HS-5 (cell line): ENCODE measurements at places on chromosomes 12 and 14.

DNA sequence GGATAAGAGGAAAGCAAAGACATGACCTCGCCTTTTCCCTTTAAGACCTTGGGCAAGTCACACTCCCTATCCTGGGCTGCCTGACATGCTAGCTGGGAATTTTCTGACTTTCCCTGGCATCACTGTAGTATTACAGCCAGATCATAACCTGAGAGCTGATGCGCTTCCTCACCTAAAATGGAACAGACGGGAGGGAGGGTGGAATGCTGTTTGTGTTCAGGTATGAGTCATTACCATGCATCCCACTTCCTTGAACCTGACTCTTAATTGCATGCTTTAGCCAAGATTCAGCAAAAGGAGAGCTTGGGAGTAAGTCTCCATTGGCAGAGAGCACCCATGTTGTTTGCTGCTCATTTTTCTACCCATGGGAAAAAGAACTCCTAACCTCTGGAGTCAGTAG lies 156.5 kb downstream of the KCNK10 start:
- DNase-seq = peak; percentile 24

DNA sequence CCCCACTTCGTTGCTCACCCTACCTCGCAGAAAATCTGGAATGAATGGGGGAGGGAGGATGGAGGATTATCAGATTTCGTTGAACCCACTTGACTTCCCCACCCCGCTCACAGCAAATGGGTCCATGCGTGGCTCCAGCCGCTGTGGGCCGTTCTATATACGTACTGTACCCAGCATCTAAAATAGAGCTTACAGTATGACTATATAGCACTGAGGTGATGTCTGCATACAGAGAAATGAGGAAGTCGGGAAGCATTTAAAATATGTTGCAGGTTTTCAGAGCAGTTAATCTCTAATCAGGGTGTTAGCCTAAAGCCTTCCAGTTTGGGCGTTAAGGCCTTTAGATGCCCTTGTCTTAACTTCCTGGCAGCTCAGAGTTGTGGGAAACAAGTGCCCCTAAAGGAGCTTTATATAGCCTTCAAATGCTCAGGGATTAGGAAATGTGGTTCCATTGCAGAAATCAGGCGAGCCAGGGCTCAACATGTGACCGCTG lies 1.4 kb downstream of the BICDL1 start:
- no peak for DNase-seq

- DNase-seq = no peak
These were observed 7.8 kb upstream of the PHC1 start for GRCh38 chr12:8906266-8907180.

DNA sequence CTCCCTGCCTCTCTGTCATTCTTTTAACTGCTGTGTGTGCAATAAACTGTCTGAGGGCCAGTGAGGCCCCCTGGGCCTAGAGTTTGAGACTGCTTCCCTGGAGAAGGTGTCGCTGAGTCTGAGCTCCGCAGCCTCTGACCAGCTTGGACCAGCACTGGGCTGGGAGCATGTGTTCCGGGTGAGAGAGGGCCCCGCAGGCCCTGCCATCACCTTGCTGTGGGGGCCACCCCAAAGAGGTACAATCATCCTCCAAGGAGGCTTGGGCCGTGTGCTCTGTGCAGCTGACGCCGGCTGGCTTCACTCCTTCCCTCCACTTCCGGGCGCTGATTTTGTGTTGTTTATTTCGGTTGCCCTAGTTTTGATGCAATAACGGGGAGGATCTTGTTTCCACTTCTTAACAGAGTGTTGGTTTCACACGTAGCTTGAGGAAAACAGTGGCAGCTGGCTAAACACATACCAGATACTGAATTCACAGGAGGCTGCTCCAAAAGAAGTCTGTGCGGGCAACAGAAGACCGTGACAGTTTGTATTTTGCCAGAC lies 121.6 kb downstream of the TMEM132C start:
- no peak for DNase-seq

- no peak for DNase-seq
These were observed 155.6 kb upstream of the PWP1 start for GRCh38 chr12:107529991-107530390.

- no peak for DNase-seq
These were observed 37.9 kb downstream of the KCTD10 start for GRCh38 chr12:109439181-109439580.

DNA sequence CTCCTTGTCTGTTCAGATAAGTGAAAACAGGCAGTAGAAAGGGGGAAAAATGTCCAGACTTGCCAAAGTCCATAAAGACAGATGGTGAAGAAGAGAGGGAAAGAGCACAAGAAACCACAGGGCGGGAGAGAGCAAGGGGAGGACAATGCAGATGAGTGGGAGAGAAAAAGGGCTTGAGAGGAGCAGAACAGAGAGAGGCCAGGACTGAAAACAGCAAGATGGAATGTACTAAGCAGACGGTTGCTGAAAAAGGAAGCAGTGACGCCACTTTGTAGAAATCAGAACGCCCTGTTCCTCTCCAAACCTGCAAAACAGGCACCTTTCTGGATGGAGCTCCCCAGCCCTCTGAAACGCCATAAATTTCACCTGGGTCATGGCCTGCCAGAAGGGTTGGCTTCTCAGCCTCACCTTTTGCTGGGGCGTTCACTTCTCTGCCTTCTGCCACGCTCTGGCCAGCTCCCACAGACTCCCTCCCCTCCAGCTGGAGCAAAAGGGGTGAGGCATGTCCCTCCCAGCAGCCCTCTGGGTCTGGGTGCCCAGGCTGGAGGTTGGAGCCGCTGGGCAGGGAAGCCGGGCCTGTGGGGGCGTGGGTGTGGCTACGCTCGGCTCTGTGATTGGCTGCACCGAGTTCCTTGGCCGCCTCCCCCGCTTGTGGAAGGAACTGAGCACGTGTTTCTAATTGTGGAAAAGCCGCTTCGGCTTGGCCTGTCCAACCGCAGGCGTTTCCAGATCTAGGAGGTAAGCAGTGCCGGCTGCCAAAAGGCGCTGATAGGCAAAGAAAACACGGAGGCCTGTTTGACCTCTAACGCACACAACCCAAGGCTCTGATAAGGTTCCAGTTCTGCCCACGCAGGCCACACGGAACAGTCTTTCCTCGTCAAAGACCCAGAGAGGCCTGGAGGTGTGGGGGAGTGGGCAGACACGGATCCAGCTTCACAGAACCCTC lies 29.3 kb downstream of the SLC7A8 start:
- DNase-seq = no peak

- no peak for DNase-seq
These were observed 62.6 kb upstream of the RESF1 start for GRCh38 chr12:31896514-31897039.

DNA sequence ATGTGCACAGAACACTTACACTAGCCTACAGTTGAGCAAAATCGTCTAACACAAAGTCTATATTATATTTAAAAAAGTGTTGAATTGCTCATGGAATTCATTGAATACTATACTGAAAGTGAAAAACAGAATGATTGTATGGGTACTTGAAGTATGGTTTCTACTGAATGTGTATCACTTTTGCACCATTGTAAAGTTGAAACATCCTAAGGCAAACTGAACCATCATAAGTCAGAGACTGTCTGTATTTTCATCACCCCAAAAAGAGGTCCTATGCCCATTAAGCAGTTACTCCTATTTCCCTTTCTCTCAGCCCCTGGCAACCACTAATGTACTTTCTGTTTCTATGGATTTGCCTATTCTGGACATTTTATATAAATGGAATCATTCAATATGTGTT lies 4.4 kb upstream of the AMIGO2 start:
- no peak for DNase-seq

- DNase-seq = no peak
These were observed 35.7 kb downstream of the CNTN1 start for GRCh38 chr12:40727774-40728483.

DNA sequence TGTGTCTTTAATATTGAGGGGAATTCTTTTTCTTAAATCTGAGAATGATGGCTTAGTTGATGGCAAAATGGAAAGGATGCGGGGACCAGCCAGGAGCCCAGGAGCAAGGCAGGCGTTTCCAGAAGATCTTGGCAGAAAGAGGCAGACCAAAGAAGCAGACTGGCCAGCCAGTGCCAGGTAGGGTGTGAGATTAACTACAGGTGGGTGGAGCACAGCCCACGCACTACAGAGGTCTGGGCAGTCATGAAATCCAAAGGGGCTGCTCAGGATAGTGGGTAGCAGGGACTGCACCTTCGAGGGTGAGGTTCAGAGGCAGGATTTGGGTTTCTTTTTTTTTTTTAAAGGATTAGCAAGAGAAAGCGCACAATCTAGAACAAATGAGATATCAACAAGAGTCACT lies 17.7 kb upstream of the PCNX1 start:
- DNase-seq = no peak

GRCh38 chr14:76760331-76761135 lies 735 bp upstream of the VASH1 start:
- DNase-seq = no peak

GRCh38 chr12:129331356-129332085 lies 478.2 kb downstream of the GLT1D1 start:
- no peak for DNase-seq

DNA sequence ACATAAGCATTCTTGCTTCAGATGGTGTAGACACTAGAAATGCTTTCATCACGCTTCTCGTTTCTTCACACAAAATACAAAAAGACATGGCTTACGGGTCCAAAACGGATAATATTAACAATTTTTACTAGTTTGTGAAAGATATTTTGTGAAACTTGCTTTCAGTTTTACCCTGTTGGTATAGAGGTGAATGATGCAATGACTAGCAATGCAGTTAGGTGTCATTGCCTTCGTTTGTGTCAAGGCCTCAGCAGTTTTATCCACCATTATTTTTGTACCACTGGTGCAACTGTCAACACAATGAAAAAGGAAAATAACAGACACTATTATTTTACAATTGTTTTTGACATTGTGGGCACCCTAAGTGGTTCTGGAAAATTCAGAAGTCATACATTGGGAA lies 323.0 kb downstream of the FLRT2 start:
- DNase-seq = no peak

- no peak for DNase-seq
These were observed 13.8 kb upstream of the DGLUCY start for GRCh38 chr14:91100102-91100501.

DNA sequence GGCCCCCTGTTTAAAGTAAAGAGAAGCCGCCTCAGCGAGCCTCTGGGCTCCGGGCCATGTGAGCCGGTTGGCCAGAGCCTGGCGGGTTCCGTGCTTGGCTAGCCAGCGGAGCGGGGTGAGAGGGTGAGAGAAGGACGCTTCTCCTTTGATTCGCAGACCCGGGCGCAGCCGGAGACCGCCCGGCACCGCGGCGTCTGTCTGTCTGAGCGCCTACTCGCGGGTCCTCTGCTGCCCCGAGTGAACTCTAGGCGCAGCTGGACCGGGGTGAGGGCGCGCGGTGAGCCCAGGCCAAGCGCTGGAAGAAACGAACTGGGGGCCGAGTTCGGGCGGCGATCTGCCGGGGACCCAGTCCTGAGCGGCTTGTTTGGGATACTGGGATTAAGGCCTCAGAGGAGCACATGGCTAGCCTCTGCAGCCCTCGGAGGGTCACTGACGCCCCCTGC lies 41.4 kb upstream of the TBX5 start:
- no peak for DNase-seq

- DNase-seq = no peak
These were observed 63.5 kb downstream of the PRMT8 start for GRCh38 chr12:3554371-3555115.

GRCh38 chr12:3147260-3147659 lies 70.1 kb downstream of the TSPAN9 start:
- no peak for DNase-seq

DNA sequence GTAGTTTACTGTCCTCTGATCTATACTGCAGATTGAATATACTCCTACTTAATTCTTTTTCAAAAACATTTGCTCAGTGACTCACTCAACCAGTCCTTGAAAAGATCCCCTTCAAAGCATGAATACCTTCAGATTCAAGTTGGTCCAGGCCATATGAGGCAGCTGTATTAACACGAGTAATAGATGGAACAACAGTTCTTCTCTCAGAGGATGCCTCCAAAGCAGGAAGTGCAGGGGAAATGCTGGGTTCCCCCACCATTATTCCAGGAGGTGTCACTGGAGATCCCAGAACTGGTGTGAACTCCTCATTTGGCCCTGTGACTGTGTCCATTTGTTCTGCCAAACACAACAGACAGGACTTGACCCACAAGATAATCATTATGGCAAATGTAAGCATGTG lies 20.6 kb downstream of the ARMH4 start:
- no peak for DNase-seq

- DNase-seq = no peak
These were observed 332.0 kb downstream of the CACNA1C start for GRCh38 chr12:2384533-2385351.

- no peak for DNase-seq
These were observed 71.2 kb downstream of the IRF2BPL start for GRCh38 chr14:76957224-76957891.

GRCh38 chr14:36955967-36956366 lies 216.4 kb downstream of the SLC25A21 start:
- no peak for DNase-seq

DNA sequence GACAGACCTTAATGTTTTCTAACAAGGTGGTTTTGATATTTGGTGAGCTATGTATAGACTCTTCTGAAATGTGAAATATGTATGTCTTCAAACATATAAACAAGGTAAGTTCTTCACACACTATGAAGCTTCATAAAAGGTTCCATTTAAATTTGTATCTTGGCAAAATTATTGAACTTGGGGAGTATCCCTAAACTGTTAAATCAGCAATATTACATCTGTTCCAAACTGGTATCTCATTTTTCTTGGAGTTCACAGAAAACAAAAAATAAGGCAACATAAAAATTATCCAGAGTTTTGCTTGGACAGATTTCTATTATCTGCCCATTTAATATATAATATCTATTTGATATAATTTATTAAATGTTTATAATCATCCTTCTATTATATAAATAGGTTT lies 62.4 kb downstream of the TAOK3 start:
- no peak for DNase-seq

DNA sequence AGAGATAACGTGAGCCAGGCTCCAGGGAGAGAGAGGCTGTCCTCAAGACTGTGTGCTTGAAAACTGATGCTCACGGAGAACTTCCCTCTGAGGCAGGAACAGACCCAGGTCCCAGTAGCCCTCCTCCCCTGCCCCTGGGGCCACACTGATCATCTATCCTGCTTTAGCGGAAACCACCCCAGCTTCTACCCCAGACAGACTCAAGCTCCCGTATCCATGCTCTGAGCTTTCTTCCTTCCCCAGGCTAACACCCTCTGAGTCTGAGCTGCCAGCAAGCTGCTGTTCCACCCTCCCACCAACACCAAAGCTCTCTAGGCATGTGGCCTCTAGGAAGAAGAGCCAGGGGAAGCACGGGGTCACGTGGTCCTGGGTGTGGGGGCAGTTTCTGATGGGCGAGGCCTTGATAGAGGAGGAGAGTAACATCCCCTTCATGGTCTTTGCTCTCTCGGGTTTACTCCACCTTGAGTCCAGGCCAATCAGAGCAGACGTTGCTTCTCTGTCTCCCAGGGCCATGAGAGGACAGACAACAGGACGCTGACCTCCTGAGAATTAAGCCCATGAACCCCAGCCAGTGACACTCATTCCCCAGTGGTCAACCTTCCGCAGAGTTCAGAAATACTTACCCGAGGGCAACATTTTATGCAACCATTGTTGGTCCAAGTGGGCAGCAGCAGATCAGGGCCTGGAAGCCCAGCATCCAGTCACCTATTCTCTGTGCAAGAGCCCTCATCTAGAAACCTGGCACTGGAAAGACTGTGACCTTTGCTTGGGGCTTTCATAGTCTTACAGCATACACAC lies 1.4 kb downstream of the PCK2 start:
- no peak for DNase-seq
